ENCODE measurements at places on chromosomes 5 and 9.

- no peak for DNase-seq
These were observed 126.1 kb upstream of the STC2 start for GRCh38 chr5:173454361-173454735.

DNA sequence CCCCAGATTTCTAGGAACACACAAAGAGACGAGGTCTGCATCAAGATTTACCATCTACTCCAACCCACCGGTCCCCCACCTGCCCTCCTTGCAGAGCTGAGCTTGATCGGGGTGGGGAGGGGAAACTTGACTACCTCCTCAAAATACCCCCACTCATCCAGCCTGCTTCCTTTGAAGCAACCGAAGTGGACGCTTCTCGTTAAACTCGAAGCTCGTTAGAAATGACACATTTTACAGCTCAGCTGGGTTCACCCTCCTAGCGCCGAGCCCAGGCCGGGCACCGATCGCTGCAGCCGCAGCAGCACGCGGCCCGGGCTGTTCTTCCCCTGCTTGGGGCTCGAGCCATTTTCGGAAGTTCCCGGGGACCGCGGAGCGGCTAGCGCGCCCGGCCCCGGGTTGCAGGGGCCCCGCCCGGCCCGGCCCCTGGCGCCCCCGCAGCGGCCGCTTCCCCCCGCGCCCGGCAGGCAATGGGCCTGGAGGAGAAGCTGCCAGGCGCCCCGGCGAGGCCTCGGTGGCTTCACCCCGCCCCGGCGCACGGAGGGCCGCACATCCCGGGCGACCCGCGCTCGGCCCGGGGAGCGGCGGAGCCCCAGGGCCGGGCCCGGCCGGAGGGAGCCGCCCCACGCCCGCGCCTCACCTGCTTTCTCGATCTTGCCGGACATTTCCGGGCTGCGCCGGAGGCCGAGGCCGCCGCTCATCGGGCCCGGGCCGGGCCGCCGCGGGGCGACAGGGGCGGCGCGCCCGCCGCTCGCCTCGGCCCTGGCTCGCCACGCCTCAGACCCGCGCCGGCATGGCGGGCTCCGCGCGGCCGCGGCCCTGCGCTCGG, 530 bp downstream of the RAPGEF1 start:
- DNase-seq = peak; percentile 57

GRCh38 chr9:92686954-92687353, 17.0 kb upstream of the IPPK start:
- no peak for DNase-seq

DNA sequence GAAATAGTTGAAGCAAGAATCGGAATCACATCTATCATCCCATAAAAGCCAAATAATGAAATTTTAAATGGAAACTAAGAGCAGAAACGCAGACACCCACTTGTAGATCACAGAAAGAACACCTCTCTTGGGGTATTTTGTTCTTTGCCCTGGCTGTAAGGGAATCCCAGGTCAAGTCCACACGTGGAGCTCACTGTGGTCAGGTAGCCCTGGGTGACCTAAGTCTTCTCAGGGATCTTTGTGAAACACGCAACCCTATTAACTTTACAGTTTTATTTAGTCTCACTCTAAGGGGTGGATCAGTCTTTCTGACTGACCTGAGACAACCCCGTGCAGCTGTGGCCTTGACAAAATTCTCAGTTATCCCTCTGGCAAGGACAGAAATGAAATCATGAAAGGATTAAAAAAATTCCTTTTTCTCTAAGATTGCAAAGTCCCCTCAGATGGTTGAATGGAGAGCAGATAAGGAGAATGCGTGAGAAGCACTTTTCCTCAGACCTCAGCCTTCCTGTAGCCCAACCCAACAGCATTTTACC, 111.6 kb downstream of the NREP start:
- no peak for DNase-seq

GRCh38 chr5:134845335-134845851, 375 bp upstream of the C5orf24 start:
- no peak for DNase-seq

DNA sequence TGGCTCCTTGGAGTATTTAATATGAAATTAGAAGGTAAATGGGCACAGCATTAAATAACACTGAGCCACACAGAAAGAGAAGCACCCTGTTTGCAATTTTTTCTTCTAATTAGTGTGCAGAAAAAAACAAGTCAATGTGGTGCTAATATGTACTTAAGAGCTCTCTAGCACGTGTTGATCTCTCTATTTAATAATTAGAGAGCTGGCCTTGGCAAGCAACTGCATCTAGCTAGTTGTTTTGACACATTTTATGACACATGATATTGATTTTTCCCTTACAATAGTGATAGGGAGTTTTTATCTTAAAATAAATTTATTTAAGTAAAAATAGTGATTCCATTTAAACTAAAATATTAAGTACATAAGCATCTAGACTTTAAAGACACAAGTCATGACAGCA, 54.5 kb upstream of the NUDT12 start:
- no peak for DNase-seq

DNA sequence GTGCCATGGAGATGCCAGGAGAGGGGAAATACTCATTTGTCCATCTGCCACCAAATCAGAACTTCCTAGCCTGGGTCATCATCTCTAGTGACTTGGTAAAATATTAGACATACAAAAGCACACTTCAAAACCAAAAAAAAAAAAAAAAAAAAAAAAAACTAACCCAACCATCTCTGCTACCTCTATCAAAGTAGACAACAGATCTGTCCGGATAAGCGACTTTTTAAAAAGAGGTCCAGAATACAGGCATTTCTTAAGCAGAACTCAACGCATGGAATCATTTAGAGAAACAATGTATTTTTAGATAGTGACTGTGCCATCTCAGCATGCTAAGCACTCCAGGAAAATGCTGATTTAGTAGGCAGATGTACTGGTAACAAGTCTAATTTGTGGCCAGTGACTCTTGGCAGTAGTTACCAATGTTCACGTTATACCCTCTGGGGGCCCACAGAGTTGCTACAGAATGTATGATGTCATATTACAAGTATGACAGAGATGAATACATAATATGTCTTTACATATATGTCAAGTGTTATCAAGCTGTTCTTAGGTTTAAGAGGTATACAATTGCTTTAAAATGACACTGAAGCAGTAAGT, 107.8 kb downstream of the SMIM23 start:
- DNase-seq = no peak

GRCh38 chr5:168177831-168178450, 113.5 kb upstream of the WWC1 start:
- no peak for DNase-seq

- peak; percentile 11 for DNase-seq
These were observed 7.8 kb upstream of the ORM1 start for GRCh38 chr9:114314881-114315722.

GRCh38 chr9:131290036-131290766, 678 bp downstream of the PLPP7 start:
- no peak for DNase-seq

DNA sequence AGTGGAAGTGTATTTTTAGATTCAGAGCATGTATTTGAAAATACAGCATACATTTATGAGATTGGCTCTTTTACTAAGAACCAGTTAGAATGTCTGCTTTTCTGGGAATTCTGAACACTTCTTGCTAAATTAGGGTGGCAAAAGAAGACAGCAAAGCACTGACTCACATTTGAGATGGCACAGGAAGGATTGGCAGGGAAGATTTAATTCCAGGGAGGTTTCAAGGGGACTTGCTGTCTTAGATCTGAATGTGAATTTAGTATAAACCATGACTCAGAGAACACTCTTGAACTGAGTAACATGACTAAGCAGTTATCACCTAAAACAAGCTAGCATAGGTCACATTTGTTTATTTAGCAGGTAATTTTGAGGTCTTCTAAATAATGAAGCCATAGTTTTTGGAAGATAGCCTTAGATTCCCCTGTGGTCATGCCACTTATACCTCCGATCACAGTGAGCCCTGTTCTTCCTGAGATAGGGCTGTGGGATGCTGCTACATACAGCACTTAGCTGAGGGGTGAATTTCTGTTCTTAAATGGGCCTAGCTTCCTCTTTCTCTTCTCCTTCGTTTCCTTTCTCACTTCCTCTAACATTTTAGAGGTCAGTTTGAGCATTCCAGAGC, 173.8 kb downstream of the PCSK1 start:
- no peak for DNase-seq

DNA sequence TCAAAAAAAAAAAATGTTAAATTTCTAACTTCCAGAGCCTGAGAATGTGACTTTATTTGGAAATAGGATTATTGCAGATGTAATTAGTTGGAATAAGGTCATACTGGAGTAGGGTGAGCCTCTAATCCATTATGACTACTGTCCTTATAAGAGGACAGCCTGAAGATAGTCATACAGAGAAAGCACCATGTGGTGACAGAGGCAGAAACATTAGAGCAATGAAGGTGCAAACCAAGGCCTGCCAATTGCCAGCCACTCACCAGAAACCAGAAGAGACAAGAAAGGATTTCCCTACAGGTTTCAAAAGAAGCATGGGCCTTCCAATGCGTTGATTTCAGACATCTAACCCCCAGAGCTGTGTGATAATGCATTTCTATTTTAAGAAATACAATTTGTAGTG, 659.2 kb upstream of the CHD1 start:
- no peak for DNase-seq

DNA sequence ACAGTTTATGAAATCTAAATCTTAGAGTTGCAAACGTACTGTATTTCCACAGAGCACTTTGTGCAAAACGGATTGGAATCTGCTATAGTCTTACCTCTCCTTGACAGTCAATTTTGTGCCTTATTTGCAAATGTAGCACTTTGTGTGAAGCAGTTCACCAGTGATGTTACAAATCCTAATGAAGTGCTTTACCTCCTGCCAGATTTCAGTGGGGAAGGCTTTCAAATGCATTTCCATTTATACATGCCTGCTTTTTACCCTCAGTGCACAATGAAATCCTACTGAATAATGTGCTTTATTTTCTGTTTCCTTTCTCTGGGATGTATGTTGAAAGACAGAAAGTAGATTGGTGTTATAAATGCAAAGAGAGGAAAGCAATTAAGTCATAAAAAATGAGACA, 2141.6 kb upstream of the C9orf72 start:
- DNase-seq = no peak

- no peak for DNase-seq
These were observed 265.4 kb upstream of the NUDT12 start for GRCh38 chr5:103827976-103828375.

DNA sequence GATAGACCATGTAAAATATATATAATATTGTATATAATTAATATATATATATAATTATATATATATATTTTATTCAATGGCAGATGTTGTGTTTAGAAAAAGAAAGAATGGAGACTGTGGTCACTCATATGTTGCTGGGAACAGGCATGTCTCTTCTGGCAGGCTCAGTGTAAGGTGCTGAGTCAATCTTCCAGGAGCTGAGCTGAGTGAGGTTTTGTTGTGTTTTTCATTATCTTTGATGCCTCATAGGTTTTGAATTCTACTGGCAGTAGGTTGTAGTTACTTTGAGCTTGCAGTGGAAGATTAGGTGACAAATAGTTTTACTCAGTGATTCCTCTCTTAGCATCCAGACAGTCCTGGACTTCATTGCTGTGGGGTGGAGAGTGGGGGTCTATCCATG, 561.3 kb downstream of the IRX1 start:
- DNase-seq = no peak

DNA sequence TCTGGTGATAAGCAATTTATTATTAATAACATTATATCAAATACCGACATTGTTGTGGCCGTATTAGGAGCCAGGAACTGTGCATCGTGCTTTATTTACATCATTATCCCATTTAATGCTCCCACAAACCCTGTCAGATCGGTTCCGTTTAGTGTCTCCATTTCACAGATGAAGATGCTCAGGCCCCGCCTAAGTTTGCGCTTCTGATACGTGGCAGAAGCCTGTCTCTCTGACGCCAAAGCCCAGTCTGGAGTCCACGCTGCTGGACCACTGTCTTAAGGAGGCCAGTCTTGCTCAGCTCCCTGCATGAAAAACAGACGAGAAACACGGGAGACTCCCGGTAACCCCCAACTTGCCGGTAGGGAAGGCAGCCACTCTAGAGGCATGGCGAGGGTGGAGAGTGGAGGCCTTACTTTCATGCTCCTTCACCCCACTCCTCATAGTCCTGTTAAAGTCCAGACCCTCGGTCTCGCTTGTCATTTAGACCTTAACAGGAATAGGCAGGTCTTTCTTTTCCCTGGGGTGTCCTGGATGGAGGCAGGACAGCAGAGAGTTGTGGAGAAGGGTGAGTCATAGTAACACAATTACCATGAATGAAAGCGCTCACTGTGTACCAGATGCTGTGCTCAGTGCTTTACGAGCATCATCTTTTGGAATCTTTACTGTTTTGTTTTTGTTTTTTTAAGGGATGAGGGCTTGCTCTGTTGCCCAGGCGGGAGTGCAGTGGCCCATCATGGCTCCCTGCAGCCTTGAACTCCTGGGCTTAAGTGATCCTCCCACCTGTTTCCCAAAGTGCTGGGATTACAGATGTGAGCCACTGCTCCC, 872 bp downstream of the TXNDC15 start:
- DNase-seq = peak; percentile 86

DNA sequence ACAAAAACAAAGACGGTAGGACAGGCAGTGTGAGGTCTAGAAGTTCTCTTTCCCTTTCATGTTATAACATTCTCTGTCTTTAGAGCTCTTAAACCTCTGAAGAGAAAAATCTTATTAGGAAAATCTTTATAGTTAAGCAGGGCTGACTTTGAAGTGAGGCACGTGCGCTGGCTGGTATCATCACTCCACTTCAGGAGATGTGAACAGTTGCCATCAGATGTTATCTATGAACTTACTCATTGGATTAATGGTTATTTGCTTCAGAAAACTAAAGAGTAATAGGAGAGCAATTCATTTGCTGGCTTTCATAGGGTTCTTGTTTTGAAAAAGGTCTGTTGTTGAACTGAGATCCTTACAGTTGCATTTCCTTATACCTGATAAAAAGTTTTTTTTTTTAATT, 25.7 kb downstream of the LRRTM2 start:
- DNase-seq = no peak

GRCh38 chr5:141618030-141618803, 583 bp downstream of the DIAPH1 start:
- peak; percentile 86 for DNase-seq

DNA sequence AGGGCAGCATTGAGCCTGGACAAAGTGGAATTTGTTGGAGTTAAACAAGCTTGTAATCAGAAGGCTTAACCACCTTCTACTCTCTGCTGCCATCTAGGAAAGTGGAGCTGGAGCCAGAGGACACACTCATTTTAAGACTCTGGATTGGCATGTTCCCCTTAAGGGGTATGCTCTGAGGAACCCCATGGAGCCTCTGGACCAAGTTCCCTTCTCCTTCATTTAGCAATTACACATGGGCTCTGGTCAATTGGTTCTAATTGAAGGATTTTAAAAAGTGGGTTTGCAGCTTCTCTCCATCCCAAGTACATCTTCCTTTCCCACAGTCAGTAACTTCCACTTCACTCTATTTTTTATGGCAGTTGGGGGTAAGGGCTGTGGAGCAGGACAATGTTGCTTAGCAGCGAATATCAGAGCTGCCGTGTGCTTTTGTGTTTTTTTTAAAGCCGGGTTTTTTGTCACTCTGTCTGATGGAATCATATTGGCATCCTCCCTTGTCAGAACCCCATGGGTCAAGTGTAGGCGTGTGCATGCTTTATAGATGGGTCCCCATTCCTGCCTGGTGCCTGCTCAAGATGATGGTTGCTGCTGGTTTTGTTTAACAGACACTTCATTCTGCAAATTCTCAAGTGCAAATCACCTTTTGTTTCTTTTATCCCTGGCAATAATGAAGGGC, 330.7 kb upstream of the ADAMTSL1 start:
- DNase-seq = peak; percentile 37

GRCh38 chr5:111853748-111854147, 96.8 kb upstream of the NREP start:
- DNase-seq = peak; percentile 44

Data from stomach (tissue), 19 donors.